ENCODE measurements at places on chromosomes 12 and 14.
A peak's percentile ranks its signal among the peaks of the same experiment; 100 is the strongest.

DNA sequence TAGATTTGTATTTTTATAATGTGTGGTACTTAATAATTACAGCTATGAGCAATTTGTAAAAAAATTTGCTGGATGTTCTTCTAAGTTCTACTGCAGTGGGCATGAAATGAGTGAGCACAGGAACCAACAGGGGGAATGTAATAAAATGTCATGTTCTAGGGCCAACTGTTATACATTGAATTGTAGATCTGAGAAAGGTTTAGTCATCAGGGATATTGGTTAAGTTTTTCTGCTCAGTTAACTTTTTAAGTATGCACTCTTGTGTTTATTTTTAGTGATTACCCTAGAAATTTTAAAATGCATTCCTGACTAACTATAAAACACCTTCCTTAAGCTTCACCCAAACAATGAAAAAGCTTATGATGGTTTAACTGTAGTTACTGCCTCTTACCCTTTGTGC lies 101.8 kb downstream of the CAND1 start:
- no peak for DNase-seq

DNA sequence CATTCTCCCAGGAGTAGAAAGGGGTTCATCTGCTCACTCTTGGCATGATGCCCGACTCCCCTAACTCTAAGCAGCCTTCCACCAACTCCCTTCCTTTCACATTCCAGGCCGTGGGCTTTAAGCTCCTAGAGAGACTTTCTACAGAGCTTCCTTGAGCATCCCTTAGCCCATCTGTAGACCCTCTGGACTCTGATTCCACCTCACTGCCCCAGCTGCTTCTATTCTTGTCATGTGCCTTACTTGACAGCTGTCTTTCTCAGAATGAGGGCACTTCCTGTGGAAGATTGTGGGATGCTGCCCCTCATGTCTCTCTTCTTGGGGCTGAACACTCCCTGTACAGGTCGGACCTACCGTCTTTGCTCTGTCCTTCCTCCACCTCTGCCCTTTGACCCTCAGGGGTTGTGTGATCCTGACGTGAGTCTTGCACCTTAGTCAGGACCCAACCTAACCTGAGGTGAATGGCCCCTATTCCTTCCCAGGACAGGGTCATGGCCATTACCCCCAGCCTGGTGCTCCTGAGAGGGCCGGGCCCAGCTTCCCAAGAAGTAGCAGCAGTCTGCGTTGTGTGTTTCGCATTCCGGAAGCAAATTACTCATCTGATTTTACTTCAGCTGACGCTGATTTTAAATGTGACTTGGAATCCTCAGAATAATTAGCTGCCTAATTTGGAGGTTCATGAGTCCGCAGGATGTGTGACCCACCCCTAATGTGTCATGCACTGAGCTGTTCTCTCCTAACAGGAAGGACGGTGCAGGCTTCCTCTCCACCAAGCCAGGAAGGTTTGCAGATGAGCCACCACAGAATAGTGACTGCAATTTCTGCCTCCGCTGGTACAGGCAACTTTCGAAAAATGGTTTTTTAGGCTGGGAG lies 2.7 kb upstream of the GALNT6 start:
- DNase-seq: no peak

DNA sequence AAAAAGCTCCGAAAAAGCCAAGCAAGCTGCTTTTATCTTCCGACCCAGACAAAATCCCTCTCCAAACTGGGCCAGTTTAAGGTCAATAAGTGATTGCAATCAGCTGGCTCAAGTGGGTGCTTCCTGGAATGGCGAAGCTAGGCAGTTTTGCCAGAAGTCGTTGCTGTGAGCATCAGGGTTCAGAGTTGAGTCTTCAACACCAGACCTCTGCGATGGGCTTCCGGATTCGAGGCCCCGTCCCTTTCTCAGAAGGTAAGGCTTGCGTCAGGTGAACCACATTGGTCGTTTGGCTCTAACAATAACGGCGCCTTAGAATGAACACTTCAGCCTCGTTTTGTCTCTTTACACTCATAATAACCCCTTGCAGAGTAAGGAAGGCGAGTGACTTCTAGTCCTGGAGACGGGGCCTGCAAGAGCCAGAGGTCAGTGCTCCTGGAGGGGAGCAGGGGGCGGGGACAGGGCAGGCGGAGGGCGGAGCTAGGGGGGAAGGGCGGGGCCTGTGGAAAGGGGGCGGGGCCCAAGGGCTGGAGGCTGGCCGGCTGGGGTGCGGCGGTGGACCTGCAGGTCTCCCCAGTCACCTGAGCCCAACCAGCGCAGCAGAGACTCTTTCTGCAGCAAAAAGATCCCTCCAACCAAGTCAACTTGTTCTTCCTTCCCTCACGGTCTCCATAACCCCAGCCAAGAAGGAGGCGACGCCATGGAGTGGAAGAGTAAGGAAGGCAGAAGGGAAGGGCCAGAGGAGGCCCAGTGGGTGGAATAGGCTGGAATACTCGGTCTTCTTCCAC lies 34.0 kb upstream of the NFYB start:
- DNase-seq: no peak

- DNase-seq: no peak
These were observed 165.0 kb upstream of the GZMB start for GRCh38 chr14:24798911-24799462.

DNA sequence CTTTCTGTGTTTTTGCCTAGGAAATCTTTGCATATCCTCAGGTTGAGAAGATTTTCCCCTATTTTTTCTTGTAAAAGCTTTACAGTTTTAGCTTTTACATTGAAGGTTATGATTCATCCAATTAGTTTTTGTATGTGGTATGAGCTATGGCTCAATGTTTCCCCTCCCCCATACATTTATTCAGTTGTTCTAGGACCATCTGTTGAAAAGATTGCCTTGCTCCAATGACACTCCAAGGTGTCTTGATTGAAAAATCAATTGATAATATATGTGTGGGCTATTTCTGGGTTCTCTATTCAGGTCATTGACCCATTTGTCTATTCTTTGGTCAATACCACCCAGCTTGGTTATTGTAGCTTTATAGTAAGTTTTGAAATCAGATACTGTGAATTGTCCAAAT lies 42.6 kb downstream of the LRTM2 start:
- no peak for DNase-seq

GRCh38 chr14:68112442-68112841 lies 292.9 kb downstream of the RAD51B start:
- no peak for DNase-seq

DNA sequence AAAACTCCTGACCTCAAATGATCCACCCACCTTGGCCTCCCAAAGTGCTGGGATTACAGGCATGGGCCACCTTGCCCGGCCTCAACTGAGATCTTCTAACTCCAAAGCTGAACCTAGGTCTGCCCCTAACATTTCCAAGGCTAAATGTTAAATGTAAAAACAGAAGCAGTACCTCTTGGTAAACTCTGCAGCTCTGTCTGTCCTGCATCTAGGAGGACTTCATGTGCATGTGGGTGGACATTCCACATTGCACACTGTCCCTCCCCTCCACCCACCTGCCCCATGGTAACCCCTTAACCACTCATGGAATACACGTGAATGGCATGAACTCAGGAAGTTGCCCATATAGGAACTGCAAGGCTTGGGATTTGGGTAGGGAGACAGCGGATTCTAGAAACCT lies 33.1 kb downstream of the SNX6 start:
- no peak for DNase-seq

DNA sequence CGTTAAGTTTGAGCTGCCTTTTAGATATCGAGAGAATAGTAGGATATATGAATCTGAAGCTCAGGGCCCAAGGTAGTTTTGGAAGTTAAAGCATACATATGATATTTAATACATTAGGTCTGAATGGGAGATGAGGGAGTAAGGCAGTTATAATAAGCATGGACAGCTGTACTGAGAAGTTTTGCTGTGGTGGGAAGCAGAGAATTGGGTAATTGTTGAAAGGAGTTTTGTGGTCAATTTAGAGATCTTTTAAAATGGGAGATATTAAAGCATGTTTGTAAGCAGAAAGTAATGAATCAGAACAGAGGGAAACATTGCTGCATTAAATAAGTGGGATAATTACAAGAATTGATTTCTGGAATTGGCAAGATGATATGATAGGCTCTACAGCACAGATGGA lies 21.3 kb downstream of the TBK1 start:
- DNase-seq: no peak

GRCh38 chr12:71602761-71603577 lies 60.7 kb downstream of the ZFC3H1 start:
- DNase-seq: peak; percentile 96

DNA sequence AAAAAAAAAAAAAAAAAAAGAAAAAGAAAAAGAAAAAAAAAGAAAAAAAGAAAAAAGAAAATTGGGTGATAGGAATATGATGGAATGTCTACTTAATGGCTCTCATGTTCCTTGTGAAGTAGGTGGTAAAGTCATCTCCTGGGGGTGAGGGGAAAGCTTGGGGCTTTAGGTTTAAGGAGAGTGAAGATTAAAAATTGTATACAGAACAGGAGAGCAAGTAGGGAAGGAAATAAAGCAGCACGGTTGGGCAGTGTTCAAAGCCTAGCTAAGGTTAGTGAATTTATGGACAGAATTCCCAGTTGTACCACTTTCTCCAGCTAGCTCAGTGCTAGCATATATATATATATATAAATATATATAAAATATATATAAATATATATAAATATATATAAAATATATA lies 40.0 kb upstream of the SLC2A13 start:
- no peak for DNase-seq

- DNase-seq: no peak
These were observed 1.7 kb upstream of the SYNE3 start for GRCh38 chr14:95518045-95518751.

DNA sequence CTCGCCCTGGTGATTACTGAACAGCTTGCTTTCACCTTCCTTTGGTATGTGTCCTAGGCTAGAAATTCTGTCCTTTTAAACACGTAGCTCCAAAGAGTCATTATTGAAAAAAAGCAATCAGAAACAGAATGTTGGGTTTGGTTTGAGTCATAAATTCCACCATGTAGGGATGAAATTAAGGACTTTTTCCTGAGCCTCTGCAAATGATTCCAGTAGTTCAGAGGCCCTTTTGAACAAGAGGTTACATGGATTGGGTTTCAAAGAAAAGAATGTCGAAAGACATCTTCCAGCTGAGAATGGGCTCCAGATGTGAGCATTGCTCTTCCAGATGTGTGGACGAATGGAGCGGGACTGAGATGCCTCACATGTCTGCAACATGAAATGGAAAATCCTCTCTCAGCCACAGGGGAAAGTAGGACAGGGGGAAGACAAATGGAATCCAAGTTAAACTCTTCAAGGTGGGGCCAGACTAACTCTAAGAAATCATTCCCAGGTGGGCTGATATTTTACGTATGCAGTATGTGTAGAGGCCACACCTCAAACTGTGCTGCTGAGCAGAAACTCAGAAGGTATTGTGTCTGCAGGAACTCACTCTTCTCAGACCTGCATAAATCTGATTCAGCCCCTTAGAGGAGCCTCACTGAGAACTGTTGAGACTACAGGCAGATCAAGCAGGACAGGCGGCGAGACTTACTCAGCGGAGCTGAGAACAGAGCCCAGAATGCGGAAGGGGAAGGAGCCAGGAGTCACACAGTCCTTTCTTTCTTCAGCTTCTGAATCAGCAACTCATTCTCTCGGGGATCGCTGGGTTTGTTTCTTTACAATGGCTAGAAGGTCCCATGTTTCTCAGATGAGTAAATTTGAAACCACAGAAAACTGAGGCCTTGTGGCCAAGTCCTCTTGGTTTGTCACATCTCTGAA lies 23.3 kb upstream of the EMP1 start:
- DNase-seq: peak; percentile 95

- no peak for DNase-seq
These were observed 22.1 kb upstream of the ITPK1 start for GRCh38 chr14:93137864-93138263.

GRCh38 chr12:131128556-131128955 lies 174.8 kb downstream of the ADGRD1 start:
- no peak for DNase-seq

DNA sequence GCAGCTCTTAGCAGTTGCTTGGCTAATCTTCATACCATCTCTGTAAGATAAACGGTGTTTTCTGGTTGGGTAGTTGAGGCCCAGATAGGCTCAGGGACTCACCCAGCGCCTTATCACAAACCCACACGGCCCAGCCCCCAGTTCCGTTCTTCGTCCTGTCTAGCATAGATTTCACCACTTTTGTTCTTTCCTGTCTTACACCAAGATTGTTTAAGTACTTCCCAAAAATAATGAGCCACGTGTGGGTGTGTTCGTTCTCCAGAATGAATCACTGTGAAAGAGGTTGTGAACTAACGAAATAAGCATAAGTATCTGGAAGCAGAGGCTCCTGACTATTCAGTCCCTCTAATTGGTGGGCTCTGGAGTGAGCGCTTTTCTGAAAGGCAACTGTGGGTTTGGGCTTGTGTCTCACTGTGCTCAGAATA lies 21.4 kb downstream of the ACVR1B start:
- no peak for DNase-seq

GRCh38 chr12:120656008-120656407 lies 15.6 kb downstream of the CABP1 start:
- DNase-seq: no peak

DNA sequence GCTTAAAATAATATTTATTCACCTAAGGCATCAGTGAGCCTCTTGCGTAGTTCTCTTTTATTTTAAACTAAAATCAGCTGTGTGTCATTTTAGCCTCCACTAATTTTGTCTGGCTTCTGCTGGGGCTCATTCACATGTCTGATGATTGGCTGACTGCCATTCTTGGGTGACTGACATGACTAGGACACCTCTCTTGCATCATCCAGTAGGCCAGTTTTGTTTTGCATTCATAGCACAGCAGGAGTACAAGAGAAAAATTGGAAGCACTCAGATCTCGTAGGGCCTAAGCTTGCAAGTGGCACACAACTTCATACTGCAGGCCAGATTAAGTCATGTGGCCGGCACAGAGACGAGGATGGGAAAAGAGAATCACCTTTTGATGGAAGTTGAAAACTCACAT lies 1226.5 kb downstream of the GALC start:
- DNase-seq: no peak

DNA sequence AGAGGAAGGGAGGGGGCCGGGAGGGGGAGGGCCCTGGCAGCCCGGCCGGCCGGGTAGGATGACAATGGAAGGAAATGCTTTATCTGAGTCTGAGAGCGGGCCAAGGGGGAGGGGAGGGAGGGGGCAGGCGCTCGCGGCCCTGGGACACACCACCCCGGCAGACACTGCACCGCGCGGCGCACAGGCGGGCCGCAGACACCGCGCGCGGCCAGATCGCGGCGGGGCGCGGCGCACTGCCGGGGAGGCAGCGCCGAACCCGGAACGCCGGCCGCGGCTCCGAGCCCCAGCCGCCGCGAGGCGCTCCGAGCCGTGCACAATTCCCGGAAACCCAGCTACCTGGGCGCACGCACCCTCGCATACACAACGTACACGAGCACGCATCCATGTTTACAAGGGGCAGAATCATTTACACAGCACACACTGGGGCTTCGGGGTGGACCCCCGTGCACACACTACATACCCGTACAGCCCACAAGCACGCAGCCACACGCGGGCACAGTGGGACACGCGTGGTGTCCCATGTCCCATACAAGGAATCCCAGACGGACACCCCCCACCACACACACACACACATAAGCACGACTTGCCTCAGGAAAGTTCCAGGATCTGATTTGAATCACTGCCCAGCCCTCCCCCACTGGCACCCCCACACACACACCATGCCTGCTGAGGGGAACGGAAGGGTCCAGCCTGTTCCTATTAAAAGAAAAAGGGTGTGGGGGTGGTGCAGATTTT lies at the start of gene HDAC7:
HDAC7 (minus strand) TSS at position 8 of the 735 bp plus-strand sequence. CDS start 118 bp downstream, outside the sequence.
- no peak for DNase-seq

All from foreskin melanocyte (primary cell).